ENCODE measurements at places on chromosomes 11 and 22.

DNA sequence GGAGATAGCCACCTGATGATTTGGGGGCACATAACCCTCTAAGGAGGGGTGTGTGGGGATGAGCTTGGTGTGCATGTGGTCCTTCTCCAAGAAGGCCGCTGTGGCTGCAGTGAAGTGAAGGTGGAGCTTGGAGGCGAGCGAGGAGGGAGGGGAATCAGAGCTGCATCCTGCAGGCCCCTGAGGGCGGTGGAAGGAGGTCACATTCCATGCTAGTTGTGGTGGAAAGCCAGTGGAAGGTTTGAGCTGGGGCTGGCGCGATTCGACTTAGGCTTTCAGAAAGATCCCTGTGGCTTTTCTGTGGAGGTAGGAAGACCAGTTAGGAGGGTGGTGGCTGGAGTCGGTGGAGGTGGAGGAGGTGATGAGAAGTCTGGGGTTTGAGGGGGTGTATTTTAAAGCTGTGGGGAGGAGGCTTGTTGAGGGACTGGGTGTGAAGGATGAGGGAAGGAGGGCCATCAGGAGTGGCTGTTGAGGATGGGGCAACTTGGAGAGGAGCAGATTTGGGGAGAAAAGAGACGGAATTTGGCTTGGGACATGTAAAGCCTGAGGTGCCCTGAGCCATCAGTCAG, 62.0 kb downstream of the TBC1D22A start:
- no peak for DNase-seq

DNA sequence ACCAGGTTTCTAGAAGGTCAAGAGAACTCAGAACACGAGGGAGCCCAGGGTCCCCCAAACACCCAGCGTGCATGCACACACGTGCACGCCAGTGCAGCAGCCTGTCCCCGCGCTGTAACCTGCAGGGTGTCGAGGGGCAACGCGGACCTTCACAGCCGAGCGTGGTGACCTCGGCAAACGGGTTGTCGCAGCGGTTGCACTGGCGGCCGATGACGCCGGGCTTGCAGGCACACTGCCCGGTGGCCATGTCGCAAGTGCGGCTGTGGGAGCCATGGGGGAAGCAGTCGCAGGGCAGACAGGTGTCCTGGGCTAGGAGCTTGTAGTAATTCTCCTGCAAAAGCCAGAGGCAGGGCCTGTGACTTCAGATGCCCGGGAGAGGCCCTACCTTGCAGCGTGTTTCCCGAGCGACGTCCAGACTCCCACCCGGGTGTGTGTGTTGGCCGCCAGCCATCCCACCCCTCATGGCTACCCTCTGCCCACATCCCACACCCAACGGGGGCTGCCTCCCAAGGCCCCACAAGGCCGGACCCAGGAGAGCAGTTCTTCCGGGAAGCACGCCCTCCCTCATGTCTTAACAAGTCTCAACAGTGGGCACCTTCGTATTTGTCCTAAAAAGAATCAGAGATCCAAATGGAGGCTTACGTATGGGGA, 56.1 kb downstream of the TRMU start:
- no peak for DNase-seq

DNA sequence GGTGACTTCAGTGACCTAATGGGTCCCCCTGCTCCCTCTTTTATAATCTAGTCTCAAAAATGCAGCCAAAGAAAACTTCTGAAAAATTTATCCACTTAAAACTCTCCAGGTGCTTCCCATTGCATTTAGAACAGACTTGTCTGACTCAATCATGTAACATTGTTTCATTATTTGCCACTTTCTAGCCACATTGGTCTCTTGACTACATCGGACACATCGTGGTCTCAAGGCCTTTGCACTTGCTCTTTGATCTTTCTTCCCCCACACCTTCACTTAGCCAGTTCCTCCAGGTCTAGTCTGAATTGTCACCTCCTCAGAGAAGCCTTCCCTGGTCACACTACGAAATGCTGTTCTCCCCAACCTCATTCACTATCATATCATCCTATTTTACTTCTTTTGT, 97.0 kb upstream of the E2F8 start:
- DNase-seq: no peak

- no peak for DNase-seq
Observed at GRCh38 chr11:47035108-47035507, 98.5 kb downstream of the CSTPP1 start.

- no peak for DNase-seq
Observed at GRCh38 chr11:127027000-127027399, 26.4 kb upstream of the KIRREL3 start.

DNA sequence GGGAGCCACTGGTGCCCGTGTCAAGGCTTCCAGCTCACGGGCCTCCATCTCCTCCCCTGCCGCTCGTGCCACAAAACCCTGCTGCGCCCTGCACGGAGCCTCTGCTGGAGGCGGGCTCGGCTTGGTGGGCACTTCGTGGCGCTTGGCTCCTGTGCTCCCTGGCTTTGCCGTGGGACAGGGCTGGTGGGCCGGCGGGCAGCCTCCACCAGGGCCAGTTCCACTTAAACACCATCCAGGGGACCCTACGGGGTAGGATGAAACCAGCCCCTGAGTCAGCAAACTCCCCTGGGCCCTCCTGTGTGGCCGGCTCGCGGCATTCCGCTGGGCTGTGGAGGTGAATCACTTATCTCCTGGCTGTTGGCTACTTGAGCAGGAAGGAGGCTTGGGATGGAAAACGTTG, 1304.6 kb downstream of the BRD1 start:
- DNase-seq: peak; percentile 47

DNA sequence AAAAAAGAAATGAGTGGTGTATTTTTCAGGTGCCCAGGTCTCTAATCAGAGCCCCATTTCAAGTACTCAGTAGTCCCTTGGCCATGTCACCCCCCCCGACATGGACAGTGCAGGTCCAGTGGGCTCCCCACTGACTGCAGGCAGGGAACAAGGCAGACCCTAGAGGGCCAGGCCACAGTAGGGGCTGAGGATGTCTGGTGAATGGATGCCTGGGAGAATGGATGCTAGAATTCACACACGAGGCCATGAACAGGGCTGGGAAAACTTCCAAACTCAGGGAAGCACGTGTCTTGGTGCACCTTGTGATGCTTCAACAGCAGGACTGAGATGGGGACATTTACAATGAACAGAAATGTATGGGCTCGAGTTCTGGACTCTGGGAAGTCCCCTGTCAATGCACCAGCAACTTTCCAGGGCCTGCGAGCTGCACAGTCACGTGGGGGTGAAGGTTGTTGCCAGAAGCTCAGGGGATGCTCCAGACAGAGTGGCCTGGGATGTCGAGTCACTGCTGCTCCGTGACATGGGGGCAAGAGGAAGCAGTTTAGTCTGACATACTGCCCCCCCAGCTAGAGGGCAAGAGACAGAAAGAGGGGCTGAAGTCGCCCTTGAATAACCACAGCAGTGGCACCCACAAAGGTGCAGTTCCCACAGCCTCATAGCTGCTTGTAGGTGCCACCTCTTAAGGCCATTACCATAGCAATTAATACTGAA, 3.1 kb downstream of the APOBEC3G start:
- no peak for DNase-seq

DNA sequence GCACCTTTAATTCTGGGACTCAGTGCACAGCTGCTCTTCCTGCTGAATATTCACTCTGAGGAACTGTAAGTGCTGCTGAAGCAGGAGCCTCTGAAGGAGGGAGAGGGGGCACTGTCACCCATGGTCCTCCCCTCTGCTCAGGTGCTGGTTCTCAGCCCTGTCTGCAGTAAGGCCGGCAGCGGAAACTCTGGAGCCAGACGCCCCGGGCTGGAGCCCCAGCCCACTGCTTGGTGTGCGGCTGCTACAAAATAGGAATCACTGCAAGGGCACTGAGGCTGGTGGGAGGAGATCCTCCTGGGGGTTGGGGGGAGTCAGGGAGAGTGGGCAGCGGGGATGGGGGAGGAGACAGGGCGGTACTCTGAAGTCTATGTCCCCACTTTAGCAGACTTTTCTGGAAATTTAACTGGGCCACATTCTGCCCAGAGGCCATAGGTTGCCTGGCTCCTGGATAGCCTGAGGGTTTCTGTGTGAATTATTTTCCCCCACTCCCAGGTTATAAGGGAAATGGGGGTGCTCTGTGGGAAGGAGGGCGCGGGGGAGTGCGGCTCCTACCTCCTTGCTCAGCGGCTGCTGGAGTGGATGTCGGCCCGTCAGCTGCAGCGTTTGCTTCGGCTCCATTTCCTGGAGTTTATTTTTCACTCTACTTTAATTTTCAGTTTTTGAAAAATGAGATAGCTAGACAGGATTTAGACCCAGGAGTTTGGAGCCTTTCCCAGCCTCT, 33.6 kb downstream of the TBC1D22A start:
- DNase-seq: no peak

GRCh38 chr22:17303840-17304779, 65.2 kb upstream of the CECR2 start:
- DNase-seq: no peak

DNA sequence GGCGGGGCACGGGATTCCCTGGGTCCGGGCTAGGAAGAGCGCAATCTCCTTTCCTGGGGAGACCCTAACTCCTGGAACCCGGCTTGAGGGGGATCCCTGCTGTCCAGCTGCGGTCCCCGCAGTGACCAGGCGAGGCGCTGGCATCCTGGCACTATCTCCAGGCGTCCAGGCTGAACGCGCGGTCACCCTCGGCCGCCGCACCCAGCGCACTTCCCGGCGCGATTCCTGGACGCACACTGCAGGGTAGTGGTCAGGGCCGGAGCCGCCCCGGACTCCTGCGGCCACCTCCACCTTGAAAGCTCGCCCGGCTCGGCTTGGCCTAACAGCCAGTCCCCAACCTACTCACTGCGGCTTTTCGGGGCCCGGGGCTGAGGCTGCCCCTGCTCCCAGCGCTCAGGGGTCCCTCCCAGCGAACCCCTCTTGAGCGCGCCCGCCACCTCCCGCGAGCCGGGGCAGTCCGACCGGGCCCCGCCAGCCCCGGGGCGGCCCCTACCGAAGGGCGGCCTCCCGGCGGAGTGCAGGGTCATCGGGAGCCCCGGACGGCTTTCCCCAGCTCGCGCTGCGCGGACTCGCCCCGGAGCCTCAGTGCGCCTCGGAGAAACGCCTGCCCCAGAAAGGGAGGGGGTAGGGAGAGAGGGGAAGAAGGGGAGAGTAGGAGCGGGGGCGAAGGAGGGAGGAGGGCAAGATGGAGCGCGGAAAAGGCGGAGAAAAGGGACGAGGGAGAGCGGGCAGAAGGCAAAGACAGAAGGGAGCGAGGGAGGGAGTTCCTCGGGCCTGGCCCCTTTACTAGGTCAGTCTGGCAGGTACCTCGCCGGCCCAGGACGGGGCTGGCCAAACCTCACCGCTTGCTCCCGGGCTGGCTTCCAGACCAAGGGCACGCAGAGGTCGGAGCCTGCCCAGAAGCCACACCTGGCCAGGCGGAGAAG, 1.0 kb downstream of the POU2AF3 start:
- peak; percentile 26 for DNase-seq

All from fibroblast of skin of right biceps (primary cell).